ENCODE measurements at places on chromosomes 11 and 22.

GRCh38 chr22:40857309-40857855 is 434 bp downstream of the XPNPEP3 start:
- no peak for DNase-seq

DNA sequence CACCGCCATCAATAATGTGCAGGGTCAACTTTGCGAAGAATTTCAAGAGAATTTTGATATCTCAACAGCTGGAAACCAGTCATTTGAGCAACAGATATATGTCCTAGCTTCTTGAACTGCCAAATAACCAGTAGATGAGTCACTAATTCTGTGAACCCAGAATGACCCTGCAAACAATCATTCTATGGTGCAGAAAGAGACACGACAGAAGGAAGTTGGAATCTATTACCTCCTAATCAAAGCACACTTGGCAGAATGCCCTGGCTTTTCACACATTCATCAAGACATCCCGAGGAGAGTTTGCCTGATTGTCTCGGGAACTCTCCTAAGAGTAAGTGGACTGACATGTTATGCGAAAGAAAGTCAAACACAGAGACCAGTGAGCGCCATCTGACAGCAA is 621.1 kb downstream of the OPCML start:
- DNase-seq, result no peak

DNA sequence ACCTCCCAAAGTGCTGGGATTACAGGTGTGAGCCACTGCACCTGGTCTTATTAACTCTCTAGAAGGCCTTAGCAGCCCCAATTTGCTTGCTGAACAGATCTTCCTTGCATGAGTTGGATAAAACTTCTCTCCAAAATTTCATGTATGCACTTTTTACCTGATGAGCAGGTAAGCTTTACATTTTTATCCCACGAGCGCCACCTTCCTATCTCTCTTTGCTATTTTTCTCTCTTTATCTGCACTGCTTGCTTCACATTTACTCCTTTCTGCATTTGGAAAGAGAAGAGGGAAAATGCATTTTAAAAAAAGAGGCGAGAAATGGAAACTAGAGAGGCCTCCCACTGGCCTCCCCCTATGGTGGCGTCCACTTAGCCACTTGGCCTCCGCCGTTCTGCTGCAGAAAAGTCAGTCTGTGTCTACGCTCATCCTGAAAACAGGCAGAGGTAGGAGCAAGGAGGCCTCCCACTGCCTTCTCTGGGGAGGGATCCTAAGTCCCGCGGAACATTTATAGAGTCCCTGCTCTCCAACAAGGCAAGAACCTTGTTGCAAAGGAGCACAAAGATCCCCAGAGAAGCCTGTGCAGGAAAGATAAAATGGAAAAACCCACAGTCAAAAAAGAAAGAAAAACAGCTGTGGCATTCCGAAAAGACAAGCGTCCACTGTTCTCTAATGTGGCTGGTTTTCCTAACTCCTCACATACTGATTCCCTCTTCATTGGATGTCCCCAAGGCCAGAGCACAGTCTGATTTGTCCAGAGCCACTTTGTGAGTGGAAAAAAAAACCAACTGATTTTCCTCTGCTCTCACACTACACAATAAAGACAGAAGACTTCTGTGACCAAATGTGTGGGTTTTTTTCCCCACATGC is 62.2 kb upstream of the INCENP start:
- DNase-seq, result no peak

- DNase-seq, result no peak
Observed at GRCh38 chr22:41947424-41948080, 600 bp upstream of the CENPM start.

DNA sequence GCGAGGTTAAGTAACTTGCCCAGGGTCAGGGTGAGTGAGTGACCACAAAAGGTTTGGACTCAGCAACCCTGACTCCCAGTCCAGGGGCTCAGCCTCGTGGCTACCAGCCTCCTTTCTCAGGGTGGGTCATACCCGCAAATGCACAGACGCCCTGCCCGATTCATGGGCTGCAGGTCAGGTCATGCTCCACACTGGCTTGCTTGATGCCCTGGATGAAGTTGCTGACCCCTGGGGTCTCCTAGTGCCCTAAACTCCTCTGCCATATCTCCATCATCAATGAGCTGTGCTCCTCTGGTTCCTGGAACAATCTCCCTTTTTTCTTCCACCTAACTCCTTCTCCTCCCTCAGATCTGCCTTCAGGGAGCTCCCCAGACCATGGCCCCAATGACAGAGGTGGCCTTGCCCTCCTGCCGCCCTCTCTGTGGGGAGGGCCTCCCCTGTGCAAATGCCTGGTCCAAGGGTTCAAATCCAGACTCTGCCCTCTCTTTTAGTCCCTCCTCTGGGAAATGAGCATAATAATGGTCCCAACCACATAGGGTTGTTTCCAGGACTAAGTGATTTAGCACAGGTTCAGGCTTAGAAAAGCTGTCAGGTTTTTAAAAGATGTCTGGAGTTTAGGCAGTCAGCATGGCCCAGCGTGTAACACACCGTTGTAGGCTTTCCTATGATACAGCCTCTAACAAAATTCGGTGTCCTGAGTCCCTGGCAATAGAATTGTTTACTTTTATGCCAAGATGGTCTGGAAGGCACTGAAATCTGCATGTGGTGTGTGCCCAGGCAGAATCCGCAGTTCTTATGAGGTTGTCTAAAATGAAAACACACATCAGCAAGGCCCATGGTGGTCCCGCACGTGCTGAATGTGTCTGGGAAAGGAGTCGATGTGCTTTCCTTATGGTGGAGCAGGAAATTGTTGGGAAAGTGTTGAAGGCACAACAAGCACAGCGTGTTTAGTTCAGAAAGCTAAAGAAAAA is 63.6 kb downstream of the CD82 start:
- no peak for DNase-seq

GRCh38 chr22:48045369-48045768 is 1282.9 kb downstream of the TBC1D22A start:
- DNase-seq, result no peak

GRCh38 chr22:43772831-43773230 is 39.3 kb downstream of the EFCAB6 start:
- DNase-seq, result no peak

GRCh38 chr22:35645646-35646045 is 2.6 kb upstream of the APOL6 start:
- no peak for DNase-seq

- DNase-seq, result no peak
Observed at GRCh38 chr11:73659961-73660360, 13.6 kb downstream of the PLEKHB1 start.

GRCh38 chr11:92295175-92296137 is 70.8 kb downstream of the FAT3 start:
- no peak for DNase-seq

DNA sequence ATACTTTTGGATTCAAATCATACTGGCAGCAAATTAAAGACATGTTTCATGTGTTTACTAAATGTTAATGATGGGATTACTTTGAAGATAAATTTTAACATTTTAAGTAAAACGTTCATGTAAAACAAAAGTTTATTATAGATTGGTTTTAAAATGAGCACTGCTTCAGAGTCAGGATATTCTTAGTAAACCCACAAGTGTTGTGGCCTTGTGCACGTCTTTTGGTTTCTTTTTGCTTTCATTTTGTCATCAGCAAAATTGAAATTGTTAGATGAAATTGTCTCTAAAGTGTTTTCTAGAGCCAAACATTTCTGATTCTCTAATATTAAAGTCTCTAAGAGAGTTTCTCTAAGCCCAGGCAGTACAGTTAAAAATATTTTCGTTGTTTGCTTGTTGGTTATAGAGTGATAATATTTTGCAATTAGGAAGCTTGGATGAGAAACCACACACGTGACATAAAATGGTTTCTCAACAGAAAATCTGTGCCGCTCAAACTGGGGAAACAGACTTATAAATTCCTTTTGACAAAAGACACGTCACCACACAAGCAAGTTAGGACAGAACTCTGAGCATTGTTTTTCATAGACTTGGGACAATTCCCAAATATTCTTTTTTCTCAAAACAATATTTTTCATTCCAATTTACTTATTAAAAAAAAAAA is 164.4 kb downstream of the TEAD1 start:
- no peak for DNase-seq

- DNase-seq, result no peak
Observed at GRCh38 chr11:86588566-86589090, 83.8 kb downstream of the ME3 start.

- no peak for DNase-seq
Observed at GRCh38 chr11:17529844-17530185, 14.4 kb downstream of the USH1C start.

DNA sequence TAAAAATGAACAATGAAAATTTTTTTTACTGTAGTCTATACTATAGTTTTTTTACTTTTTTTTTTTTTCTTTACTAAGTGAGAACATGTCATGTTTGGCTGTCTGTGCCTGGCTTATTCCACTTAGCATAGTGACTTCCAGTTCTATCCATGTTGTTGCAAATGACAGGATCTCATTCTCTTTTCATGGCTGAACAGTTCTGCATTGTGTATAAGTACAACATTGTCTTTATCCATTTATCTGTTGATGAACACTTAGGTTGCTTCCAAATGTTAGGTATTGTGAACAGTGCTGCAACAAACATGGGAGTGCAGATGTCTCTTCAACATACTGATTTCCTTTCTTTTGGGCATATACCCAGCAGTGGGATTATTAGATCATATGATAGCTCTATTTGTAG is 88.1 kb upstream of the CCDC90B start:
- DNase-seq, result no peak

- DNase-seq, result no peak
Observed at GRCh38 chr22:19639610-19640135, 74.6 kb upstream of the SEPTIN5 start.

GRCh38 chr11:17745023-17745772 is 10.6 kb downstream of the KCNC1 start:
- no peak for DNase-seq

GRCh38 chr11:79697905-79698304 is 257.1 kb upstream of the TENM4 start:
- no peak for DNase-seq

GRCh38 chr11:123577081-123577598 is 77.3 kb downstream of the SCN3B start:
- DNase-seq, result no peak

- DNase-seq, result no peak
Observed at GRCh38 chr11:117820071-117820470, 4.5 kb downstream of the FXYD2 start.

DNA sequence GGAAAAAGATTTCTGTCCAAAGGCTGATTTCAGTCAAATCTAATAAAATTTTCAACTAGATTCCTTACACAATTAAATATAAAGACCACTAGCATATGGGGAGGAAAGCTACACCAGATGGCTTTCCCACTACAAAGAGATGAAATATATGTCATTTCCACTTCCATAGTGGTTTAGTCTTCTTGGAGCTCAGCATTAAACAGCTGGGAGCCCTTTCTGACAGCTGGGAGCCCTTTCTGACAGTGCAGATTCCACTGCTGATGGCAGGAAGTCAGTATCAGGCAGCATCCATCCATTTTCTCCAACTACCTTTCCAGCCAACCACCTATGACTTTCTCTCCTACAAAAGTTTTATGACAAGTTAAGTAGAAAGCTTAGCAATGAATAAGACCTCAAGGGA is 177.9 kb downstream of the RRAS2 start:
- no peak for DNase-seq

GRCh38 chr22:23240639-23241389 is 60.5 kb downstream of the BCR start:
- DNase-seq, result no peak

- DNase-seq, result no peak
Observed at GRCh38 chr11:9219572-9219971, 45.6 kb downstream of the DENND5A start.

DNA sequence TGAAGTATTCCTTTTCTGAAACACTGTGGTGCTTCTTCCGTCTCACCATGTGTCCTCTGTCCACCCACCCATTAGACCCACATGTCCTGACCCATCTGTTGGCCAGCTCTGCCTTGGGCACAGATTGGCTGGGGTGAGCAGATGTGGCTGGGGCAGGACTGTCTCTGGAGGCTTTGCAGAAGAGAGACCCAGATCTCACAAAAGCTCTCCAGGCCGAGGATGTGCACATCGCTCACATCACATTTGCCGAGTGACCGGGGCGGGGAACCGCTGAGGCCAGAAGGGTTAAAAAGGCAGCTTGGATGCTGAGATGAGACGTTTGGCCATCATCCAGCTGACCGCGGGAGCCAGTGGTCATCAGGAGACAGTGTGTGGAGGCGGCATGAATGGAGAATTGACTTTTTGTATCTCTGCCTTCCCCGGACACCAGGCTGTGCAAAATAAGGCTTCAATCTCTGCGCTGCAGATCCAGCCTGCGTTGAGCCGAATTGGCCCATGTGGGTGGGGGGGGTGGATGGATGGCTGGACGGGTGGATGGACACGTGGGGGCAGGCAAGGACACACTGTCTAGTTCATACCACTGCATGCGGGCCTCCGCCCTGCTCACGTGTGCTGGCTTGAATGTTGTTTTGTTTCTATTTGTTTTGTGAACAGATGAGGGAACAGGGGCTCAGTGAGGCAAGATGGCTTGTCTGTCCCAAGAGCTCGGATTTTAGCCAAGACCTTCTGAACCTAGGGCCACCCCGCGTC is 6.1 kb downstream of the IFITM10 start:
- DNase-seq, result no peak

DNA sequence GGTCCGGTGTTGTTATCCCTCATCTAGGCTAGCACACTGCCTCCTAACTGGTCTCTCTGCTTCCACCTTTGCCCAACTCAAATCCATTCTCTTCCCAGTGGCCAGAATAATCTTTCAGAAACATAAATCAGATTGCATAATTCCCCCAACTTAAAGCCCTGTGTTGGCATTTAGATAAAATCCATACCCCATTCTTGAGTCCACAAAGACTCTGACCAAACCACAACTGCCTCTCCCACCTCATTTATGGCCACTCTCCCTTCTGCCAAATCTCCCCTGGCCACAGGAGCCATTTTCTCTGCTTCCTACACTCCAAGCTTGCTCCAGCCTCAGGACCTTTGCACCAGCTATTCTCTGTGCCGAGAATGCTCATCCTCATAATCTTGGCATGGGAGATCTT is 36.8 kb downstream of the IL18 start:
- DNase-seq, result no peak

DNA sequence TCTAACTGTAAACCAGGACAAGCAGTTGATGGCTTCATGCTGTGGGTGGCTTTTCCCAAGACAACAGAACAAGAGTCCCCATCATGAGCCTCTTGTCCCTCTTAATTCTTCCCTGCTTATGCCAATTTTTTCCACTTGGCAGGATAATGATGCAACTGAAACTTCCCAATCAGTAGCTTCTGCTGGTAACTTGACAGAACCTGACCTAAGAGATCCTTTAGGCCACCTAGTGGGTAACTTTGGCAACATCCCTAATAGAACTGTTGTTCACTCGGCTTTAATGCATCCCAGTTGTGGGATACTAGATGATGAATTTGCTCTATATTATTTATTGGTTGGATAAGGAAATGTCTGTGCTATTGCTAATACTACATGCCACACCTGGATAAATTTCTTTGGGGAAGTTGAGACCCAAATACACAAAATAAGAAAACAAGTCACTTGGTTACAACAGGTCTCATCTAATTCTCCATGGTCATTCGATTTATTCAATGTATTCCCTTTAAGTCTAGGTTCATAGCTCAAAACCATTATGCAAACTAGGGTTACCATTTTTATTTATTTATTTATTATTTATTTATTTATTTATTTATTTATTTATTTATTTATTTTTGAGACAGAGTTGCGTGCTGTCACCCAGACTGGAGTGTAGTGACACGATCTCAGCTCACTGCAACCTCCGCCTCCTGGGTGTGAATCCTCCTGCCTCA is 41.4 kb upstream of the NFAM1 start:
- DNase-seq, result no peak

- DNase-seq, result no peak
Observed at GRCh38 chr22:30214703-30215407, 31.7 kb downstream of the LIF start.

Data from NCI-H2081 treated with DMSO at 0.1 percent for 48 hours (cell line).